HFFc6 (cell line): ENCODE measurements at places on chromosomes 6 and 20.

- no peak for DNase-seq
Observed at GRCh38 chr6:104409913-104410312, 449.8 kb downstream of the HACE1 start.

GRCh38 chr6:109056661-109057060, 38.0 kb downstream of the SESN1 start:
- DNase-seq = no peak

- DNase-seq = peak; percentile 16
Observed at GRCh38 chr6:16273256-16273655, 34.9 kb downstream of the GMPR start.

DNA sequence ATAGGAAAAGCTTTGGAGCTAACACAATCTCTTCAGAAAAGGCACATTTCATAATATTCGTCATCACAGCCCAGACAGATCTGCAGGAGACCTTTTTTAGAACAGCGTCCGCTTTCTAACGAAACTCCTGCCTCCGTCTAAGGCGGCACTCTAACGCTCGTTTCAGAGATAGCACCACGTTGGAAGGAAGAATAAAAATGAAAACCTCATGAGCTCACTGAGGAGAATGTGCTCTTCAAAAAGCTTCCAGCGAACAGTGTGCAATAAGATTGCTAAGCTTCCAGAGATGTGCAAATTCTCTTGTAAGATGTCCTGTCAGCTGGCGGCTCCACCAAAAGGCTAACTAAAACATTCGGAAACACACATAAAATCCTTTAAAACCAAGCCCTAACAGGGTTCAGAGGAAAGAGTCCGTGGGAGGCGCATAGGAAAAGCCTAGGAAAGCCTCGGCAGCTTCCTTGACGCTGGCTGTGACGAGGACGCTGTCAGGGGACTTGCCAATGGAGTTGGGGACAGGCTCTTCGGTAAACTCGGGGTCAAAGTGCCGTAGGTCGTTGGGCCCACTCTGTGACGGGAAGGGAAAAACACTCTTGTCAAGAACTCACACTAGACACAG, 117.6 kb upstream of the SLC2A12 start:
- no peak for DNase-seq

DNA sequence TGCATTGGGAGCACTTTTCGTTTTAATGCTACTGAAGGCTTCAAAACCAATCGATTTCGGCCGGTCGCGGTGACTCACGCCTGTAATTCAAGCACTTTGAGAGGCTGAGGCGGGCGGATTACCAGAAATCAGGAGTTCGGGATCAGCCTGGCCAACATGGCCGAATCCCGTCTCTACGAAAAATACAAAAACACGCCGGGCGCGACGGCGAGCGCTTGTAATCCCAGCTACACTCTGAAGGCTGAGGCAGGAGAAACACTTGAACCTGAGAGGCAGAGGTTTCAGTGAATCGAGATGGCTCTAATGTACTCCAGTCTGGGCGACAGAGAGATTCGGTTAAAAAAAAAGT, 58.4 kb downstream of the TRIM38 start:
- no peak for DNase-seq

DNA sequence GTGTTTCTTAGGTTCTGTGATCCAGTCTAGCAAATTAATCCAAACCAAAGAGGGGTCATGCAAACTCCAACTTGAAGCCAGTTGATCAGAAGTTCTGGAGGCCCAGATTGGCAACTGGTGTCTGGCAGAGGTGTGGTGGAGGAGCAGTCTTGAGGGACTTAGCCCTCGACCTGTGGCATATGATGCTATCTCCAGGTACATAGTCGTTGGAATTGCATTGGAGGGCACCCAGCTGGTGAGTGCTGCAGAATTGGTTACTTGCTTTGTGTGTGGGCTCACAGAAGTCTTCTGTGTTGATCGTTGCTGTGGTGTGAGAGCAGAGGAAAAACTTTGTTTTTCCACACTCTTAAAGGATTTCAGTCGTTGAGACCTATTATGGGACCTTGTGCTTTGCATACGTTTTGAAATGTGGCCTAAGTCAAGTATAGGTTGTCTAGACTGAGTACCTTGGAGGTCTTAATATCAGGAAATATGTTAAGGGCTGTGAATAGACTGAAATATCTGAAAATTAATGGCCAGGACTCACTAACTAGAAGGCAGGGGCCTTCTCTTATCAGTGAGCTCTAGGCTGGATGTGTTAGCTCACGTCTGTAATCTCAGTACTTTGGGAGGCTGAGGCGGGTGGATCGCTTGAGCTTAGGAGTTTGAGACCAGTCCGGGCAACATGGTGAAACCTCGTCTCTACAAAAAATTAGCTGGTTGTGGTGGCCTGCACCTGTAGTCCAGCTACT, 7.8 kb downstream of the PANK2 start:
- DNase-seq = no peak

GRCh38 chr6:72784071-72784470, 162.2 kb downstream of the KCNQ5 start:
- peak; percentile 43 for DNase-seq

- no peak for DNase-seq
Observed at GRCh38 chr20:5552154-5552553, 198.0 kb upstream of the SHLD1 start.

DNA sequence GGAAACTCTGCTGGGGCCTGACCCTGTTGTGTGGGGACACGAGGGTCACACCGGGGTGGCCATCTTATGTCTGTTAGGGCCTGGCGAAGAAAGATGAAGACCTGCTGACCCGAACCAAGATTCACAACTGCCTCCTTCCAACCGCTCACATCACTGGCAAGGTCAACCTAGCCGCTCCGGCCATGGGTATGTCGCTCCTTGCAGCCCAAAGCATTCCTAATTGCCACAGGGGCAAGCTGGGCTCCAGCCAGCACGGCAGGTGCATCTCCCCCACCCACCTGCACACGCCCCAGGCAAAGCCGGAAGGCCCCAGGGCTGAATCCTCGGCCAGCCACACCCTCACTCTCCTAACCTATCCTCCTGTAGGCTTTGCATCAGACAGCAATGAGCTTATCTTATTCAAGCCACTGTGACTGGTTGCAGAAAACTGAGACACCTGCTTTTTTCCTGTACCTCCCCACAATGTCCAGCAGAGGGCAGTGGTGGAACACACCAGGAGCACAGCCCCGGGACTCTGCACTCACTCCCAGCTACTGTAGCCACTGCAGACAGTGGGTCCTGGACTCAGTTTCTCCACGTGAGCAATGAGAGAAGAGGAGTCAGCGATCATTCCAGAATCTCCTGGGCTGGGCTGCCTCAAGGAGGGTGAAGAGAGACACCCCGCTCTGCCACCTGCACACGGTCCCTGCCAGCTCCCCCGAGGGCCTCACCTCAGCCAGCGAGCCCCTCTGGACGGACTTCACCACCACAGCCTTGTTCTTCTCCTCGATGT, 170.2 kb downstream of the PREX1 start:
- peak; percentile 58 for DNase-seq

DNA sequence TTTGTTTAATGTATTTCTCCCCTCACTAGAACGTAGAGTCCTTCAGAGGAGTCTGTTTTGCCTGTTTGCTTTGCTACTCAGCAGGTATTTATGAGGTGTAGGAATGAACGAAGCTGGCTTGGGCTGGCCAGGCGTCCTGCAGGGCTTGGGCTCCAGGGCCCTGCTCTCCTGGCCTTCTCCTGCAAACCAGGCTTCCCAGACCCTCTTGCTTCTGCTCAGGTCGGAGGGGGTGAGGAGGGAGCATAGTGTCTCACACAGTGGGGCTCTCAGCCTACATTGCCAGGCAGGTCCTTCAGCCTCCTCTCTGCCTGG, 24.6 kb upstream of the MLN start:
- DNase-seq = no peak

GRCh38 chr6:2784061-2784460, 18.9 kb downstream of the WRNIP1 start:
- DNase-seq = no peak

GRCh38 chr6:136784910-136785746, 7.1 kb downstream of the MAP3K5 start:
- no peak for DNase-seq

DNA sequence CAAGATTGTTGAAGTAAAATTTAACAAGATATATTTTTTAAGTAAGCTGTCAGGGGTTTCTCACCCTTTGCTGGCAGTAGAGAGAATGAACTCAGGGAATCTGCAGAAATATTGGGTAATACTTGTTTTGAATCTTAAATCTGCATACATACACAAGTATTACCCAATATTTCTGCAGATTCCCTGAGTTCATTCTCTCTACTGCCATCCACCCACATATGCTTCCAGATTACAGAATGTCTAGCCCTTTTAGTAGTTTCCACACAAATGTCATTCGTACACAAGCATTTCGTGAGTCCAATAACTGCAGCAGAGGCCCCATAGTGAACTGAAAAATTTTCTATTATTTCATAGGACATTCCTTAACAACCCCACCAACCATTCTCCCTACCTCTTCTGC, 69.6 kb upstream of the TNFRSF21 start:
- DNase-seq = no peak

- no peak for DNase-seq
Observed at GRCh38 chr6:39430871-39431523, 108.5 kb upstream of the KCNK16 start.

GRCh38 chr6:170316071-170316470, 9.5 kb downstream of the FAM120B start:
- no peak for DNase-seq

DNA sequence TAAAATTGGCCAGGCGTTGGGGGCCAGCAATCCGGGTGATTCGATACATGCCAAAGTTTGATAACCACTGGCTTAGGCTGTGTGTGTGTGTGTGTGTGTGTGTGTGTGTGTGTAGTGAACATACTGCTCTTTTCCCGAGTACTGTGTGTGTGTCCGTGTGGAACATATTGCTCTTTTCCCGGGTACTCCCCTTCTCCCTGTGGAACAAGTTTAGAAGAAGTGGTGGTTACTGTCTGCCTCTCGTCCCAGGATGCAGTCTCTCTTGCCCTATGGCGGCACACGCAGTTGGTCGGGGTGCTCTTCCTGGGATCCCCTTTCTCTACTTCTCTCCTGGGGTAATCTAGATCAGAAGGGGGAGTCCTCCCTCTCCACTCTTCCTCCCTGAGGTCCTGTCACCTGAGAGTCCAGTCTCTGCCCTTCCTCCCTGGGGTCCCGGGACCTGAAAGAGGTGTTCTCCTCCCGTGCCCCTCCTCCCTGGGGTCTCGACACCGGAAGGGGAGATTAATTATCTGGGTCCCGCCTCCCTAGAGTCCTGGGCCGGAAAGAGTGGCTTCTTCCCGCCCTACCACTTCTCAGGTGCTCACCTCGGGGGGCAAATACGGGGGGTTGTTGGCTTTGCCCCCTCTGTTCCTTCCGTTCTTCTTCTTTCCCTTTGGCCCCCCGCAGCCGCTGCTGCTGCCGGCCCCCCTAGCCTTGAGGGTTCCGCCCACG, 516 bp downstream of the GTPBP2 start:
- peak; percentile 31 for DNase-seq

- no peak for DNase-seq
Observed at GRCh38 chr6:18464176-18464575, 77.0 kb downstream of the RNF144B start.

GRCh38 chr20:48585061-48585870, 242.5 kb downstream of the PREX1 start:
- no peak for DNase-seq

- DNase-seq = peak; percentile 95
Observed at GRCh38 chr6:3913077-3913957, 64.1 kb downstream of the FAM50B start.

GRCh38 chr6:143486752-143487151, 24.8 kb downstream of the FUCA2 start:
- DNase-seq = no peak

DNA sequence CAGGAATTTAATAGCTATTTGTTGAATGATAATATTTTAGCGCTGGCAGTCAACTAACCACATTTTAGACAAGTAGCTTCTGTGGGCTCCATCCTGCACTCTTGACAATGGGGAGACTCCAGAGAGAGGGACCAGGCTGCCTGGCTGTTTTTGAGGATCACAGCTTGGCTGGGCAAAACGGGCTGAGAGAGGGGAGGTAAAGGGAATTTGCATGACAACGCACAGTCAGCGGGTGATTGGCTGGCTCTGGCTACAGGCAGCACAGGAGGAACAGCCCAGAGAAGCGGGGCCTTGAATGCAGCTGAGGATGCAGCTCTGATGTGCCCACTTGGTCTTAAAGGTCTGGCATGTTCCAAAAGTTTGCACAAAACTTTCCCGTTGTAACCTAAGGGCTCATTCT, 41.2 kb downstream of the LRFN2 start:
- no peak for DNase-seq

DNA sequence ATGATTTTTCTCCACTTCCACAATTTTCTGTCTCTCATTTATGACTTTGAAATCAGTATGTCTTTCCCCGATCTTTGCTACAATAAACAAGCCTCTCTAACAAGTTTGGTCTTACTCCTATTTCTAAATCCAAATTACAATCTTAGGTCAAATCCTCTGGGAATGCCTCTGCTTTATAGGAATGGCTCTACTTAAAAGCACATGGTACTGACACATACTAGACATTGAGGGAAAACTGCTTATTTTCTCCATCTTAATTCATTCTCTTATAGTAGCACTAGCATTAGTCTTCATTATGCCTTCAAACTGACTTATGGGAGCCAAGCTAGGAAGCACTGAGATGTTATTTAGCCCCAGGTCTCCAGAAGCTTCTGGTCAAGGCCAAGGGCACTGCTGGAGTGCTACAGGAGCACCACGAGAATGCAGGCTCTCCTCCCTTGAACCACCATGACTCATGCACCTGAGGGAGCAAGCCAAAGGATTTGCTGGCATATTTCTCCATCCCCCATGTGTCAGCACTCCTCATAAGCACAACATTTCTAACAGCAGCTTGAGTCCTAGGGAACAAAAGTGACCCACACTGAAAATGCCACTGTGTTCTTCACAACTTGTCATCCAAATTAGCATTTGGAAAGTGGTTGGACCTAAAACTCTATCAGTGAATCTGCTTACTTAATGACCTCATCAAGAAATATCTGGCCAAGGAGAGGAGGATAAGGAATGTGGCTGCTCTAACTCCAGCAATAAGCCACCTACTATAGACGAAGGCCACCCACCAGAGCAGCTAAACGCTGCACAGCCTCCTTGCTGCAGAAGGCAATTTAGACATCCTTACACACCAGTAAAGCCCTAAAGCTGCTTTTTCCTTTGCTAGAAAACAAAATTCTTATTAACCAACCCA, 156.8 kb upstream of the KCNQ5 start:
- peak; percentile 68 for DNase-seq

- DNase-seq = no peak
Observed at GRCh38 chr6:6546318-6547109, 42.0 kb upstream of the LY86 start.

- DNase-seq = peak; percentile 88
Observed at GRCh38 chr6:137892271-137892708, 25.2 kb downstream of the TNFAIP3 start.
